ENCODE measurements at places on chromosomes 1 and 21.

DNA sequence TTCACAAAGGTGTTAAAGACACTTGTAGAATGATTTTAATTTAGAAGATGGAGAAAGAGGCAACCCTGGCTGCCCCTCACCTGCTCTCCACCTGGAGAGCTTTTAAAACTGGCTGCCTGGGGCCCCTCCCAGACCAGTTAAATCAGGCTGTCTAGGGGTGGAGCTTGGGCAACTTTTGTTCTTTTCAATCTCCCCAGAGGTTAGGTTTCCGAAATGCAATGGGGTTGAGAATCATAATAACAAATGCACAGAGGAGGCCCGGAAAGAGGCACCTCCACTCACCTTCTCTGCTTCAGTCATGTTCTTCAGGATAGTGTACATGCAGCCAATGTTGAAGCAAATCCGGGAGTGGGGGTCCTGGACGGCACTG lies 400 bp downstream of the NCF2 start:
- DNase-seq = no peak

DNA sequence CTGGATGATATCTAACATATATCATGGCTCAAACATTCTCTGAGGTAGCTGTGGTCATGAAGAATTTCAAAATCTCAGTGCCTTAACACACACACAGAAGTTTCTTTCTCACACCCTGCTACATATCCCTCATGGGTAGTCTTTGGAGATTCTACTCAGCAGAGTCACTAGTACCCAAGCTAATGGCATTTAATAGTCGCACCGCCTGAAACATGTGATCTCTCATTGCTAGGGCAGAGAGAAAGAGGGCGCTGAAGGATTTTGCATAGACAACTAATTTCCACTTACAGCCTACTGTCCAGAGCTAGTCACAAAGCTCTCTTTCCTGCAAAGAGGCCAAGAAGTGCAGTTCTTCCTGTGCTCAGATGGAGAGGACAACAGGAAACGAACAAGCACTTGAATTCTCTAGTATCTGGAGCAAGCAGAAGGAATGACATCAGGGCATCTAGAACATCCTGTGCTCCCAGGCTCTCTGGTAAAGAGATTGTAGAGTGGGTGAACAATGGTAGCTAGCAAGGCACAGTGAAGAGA lies 183.4 kb upstream of the PTBP2 start:
- DNase-seq = no peak

- DNase-seq = no peak
Observed at GRCh38 chr1:44294588-44295007, 60.5 kb downstream of the ERI3 start.

DNA sequence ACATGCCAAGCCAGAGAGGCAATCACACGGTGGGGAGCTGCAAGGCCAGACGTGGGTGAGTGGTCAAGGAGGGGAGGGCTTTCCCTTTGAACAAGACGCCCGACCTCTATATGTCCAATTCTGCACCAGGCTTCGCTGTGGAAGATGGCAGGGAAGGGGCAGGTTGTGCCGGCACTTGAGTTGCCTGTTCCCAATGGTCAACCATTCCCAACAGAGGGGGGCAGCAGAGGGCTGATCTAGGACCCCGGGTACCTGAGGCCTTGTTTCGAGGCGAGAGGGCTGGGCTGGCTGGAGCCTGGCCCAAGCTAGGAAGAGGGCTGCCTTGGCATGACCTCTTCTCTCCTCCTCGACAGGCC lies 64.9 kb downstream of the TMEM53 start:
- DNase-seq = no peak

GRCh38 chr1:106232128-106232527 lies 824.3 kb upstream of the PRMT6 start:
- DNase-seq = no peak

- DNase-seq = no peak
Observed at GRCh38 chr1:54239631-54240031, 39.7 kb downstream of the MRPL37 start.

- no peak for DNase-seq
Observed at GRCh38 chr1:159829273-159829634, 2.6 kb downstream of the SLAMF8 start.

GRCh38 chr1:31795801-31796621 lies 19.8 kb downstream of the SPOCD1 start:
- no peak for DNase-seq

GRCh38 chr1:90862782-90863181 lies 145.7 kb upstream of the BARHL2 start:
- no peak for DNase-seq

GRCh38 chr1:25871086-25871703 lies 4.3 kb downstream of the PAQR7 start:
- no peak for DNase-seq

DNA sequence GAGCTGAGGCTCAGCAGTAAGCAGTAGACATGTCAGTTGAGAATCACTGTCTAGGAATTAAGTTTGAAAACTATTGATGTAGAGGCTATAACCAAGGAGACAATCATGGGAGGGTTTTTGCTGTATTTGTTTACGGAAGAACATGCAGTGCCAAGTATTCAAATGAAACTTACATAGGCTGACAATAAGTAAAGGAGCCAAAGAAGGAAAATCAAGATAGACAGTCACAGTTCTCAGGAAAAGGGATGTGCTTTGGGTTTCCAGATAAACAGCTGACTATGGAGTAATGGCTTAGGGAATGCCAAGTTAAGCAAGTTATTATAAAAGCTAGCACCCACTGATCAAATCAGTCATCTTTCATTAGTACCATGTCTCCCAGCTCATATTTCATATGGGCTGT lies 21.5 kb downstream of the GNG12 start:
- DNase-seq = no peak

- DNase-seq = no peak
Observed at GRCh38 chr1:217311766-217312165, 319.1 kb downstream of the GPATCH2 start.

- DNase-seq = no peak
Observed at GRCh38 chr1:58964428-58964827, 180.6 kb upstream of the JUN start.

DNA sequence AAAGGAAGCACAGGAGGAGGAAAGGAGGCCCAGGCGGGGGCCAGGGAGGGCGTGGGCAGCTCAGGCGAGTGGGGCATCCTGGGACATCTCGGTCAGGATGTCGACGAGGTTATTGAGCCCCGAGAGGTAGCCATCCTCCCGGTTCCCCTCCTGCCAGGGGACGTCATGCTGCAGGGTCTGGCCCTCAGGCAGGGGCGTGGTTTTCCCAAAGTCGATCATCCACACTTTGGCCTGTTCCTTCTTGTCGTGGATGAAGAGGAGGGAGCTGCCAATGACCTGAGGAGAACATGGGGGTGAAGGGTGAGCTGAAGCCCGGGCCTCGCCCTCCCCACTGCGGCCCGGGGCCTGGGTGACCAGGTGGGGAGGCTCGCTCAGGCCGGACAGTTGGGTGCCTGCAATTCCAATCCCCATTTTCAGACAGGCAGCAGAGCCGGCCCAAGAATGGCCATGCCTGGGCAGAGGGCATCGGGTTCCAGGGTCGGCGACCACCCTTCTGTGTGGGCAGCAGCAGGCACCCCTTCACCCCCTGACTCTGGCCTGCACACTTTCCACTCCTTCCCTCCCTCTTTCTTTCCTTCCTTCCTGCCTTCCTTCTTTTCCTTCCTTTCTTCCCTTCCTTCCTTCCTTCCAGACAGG lies 86.2 kb downstream of the STUM start:
- DNase-seq = no peak

DNA sequence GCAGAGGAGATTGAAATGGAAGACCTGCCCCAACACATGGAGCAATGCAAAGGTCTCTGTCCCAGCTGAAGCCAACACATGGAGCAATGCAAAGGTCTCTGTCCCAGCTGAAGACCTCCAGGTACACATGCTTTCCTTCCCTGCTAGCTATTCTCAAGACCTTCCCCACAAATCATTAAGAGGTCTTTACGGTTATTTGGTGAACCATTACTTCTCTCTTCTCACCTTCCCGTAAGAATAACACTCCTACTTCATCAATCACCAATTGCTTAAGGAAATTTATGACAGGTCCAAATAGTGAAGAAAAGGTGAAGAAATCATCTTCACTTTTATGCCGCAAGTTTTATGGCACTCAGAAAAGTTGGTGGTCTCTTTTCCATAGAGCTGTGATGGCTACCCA lies 138.8 kb downstream of the NTPCR start:
- no peak for DNase-seq

GRCh38 chr1:27049607-27050006 lies 37.0 kb upstream of the TENT5B start:
- DNase-seq = no peak

GRCh38 chr1:153534925-153535241 lies 908 bp downstream of the S100A6 start:
- no peak for DNase-seq

DNA sequence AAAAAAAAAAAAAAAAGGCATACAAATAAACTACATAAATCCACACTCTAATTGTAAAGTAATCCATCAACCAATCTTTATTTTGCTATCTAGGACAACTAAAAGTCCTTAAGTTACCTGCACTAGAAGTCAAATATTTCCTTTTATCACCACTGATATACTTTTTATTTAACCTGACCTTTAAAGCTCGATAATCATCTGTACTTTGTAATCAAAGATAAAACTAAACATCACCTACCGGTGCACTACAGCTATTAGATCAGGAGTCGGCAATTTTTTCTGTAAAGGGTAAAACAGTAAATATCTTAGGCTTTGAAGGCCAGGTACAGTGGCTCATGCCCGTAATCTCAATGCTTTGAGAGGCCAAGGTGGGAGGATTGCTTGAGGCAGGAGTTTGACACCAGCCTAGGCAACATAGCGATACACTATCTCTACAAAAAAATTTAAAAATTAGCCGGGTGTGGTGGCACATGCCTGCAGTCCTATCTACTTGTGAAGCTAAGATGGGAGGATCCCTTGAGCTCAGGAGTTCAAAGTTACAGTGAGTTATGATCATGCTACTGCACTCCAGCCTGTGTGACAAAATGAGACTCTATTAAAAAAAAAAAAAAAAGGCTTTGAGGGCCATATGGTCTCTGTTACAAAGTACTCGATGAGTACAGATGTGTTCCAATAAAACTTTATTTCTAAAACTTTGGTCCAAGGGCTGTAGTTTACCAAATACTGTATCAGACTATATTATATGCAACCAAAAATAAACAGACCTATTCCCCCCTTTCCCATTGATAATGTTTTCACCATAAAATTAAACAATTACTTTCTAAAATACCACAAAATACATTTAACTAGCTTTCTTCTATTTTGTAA lies 47.1 kb downstream of the TESK2 start:
- DNase-seq = no peak

GRCh38 chr1:42422737-42423136 lies 33.1 kb downstream of the ZMYND12 start:
- DNase-seq = no peak

DNA sequence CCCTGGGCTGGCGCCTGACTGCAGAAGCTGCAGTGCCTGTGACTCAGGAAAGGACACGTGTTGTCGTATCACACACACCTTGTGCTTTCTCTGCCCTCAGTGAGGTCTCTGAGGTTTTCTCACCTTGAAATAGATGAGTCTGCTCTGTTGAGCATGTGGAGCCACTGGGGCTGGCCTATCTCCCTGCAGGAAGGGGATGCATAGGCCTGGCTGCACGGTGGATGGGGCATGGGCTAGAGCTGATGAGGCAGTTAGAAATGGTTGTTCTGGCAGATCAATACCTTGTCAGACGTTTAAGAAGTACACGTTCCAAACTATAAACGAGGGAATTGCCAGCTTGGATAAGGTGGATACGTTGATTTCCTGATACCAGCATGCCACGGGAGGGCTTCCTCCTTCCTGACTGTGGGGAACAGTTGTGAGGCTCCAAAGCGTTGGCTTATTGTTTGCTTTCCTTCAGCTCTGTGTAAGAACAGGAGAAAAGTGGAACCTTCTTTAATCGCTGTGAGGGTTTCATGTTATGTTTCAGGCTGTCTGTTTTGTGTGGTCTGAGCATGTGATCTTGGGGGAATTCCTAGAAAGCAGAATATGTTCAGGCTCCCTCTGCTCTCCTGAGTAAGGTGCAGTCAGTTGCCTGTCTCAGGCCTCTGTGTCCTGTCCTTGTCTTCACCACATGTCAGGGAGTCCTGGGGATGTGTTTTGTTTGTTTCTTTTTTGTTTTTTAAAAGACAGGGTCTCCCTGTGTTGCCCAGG lies 44.8 kb downstream of the PCNT start:
- DNase-seq = no peak

DNA sequence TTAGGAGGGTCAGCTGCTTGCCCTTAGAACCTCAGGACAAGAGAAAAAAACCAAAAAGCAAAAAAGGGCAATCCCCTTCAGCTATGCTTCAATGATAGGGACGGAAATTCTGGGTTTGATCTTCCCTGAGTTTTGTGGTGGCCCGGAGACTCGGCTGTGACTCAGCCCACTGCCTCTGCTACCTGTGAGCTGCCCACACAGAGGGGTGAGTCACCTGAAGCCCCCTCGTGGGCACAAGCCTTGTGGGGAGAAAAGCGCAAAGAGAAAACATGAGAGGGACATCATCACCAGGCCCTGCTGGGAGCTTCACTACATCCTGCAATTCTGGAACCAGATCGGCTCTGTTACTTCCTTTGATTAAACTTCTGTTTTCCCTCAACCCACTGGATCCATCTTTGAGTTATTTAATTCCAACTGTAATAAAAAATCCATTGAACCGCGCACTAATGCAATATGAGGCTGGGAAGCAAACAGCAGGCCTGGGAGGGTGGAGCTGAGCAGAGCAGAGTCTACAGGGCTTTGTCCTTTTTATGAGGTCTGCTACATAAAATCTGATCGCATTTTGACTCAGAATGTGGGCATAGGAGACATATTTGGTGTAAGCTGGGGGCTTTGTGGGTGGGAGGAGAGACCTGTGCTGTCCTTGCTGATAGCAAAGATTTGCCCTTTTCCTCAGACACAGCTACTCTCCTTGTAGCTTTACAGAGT lies 58.7 kb upstream of the STUM start:
- no peak for DNase-seq

- DNase-seq = no peak
Observed at GRCh38 chr1:205633421-205633976, 1.7 kb upstream of the ELK4 start.

DNA sequence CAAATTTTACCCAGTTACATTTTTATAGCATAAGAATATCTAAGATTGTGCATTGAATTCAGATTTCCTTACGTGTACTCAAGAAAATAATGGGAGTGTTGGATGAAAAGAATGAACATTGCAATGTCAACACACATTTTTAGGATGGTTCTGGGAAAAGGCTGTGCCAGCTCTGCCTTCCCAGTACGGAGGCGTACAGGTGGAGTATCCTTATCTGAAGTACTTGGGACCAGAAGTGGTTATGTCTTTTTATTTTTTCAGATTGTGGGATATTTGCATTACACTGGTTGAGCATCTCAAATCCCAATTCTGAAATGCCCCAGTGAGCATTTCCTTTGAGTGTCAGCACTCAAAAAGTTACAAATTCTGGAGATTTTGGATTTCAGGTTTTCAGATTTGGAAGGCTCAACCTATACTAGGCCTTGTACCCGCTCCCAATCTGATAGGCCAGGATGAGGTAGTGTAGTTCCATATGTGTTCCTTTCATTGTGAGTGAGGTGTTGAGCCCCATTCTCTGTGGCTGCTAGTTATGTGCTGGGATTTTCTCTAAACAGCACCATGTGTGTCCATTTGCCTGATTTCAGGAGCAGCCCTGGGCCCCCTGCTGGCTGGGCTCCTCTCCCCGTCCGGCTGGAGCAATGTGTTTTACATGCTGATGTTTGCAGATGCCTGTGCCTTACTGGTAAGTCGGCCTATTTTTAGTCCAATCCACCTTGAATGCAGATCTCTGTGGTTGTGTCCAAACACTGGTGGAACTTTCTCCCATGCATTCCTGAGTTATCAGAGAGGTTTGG lies 60.8 kb downstream of the SLC37A1 start:
- no peak for DNase-seq

GRCh38 chr1:245874942-245875580 lies 632.0 kb downstream of the SMYD3 start:
- DNase-seq = no peak

All from D721Med (cell line).